RPMI7951 (cell line): ENCODE measurements at places on chromosomes 4 and X.

- DNase-seq: no peak
Observed at GRCh38 chr4:826508-827208, 729 bp upstream of the CPLX1 start.

- peak; percentile 31 for DNase-seq
Observed at GRCh38 chr4:188934320-188934962, 795.2 kb downstream of the TRIML1 start.

GRCh38 chrX:142428916-142429315 is 223.8 kb upstream of the MAGEC2 start:
- DNase-seq: no peak

DNA sequence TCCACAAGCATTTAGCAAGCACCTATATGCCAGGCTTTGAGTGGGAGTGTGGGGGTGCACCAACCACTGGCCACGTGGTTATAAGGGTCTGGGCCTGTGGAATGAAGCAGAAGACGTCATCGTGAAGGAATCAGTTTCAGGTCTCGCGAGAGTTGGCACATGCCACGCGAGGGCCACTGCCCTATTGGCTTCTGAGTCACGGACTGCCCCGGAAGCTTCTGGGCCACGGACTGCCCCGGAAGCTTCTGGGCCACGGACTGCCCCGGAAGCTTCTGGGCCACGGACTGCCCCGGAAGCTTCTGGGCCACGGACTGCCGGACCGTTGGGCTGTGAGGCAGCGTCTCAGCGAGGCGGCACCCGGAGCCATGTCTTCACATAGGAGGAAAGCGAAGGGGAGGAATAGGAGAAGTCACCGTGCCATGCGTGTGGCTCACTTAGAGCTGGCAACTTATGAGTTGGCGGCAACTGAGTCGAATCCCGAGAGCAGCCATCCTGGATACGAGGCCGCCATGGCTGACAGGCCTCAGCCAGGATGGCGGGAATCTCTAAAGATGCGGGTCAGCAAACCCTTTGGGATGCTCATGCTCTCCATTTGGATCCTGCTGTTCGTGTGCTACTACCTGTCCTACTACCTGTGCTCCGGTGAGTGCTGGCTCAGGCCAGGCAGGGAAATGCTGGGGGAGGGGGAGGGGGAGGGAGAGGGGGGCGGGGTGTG is at the start of gene FMR1NB:
TSS of gene FMR1NB (plus strand) at position 300 of the 715 bp plus-strand sequence. CDS start at position 366, 66 bp downstream.
- no peak for DNase-seq

- DNase-seq: peak; percentile 38
Observed at GRCh38 chr4:112448306-112449132, 67.5 kb downstream of the NEUROG2 start.

GRCh38 chr4:76830612-76830963 is 67.4 kb downstream of the SOWAHB start:
- no peak for DNase-seq

DNA sequence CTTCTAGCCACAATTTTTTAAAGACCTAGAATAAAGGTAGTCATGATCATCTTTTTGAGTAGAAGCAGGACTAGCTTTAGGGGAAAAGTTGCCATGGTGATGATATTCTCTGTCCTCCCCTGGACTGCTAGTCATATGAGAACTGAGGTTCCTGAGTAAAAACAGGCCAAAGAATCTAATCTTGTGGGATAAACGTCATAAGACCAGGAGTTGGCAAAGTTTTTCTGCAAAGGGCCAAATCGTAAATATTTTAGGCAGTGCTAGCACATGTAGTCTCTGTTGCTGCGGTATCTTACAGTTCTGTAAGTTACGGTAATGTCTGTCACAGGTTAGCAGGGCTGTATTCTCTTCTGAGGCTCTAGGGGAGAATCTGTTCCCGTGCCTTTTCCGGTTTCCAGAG is 3.4 kb downstream of the PRPS2 start:
- no peak for DNase-seq

DNA sequence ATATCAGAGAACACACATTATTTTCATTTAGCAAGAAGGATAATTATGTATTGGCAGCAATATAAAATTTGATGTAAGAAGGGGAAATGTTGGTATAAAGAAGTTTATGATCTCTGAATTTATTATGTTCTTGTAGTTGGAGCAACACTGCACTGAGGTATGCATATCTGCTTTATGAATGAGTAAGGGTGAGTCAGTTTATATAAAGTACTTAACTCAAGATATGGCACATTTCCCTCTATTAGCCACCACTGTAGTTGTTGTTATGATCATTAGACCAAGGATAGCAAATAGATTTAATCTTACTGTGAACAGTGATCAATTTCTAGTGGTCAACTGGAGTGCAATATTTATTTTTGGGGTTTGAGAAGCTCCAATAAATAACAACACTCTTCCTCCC is 66.6 kb downstream of the SNX25 start:
- DNase-seq: no peak

DNA sequence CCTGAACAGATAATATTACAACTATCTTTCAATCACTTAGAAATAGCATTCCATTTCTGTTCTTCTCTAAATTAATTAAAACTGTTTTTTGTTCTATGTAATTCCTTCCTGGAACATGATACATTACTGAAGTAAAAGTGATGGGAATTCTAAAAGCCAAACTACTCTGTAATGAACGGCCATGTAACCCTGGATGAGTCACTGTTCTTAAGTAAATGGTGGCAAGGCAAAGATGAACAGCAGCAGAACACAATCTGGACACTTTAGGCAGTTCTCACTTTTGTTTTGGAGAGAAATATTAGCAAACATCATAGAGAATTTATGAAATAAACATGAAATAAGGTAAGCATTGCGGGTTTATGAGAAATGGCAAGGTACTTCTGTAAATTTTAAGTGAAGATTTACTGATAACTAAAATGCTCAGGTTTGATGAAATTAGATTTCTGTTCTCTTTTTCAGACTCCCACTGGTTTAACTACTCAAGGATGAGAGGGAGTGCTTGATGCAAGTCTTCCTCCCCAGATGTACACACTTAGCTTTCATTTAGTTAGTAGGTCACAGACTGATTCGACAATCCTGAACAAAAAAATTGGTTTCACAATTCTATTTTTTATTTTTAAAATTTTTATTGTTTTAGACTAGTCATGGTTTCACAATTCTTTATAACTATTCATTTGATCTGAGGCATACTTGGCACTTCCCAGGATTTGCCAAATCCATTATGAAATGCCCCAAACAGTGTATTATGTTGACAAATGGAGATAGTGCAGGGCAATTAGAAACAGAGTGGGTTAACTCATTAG is 964 bp upstream of the GPR82 start:
- DNase-seq: no peak
